ENCODE measurements at places on chromosomes 5 and 9. TPM values are rescaled to one million over a fixed set of nuclear protein-coding genes. Genes with fewer than 3 reads are reported as not detected.

GRCh38 chr5:31641575-31641974 lies 2.6 kb downstream of the PDZD2 start:
- DNase-seq = no peak

GRCh38 chr9:95493402-95493801 lies 23.4 kb downstream of the PTCH1 start:
- no peak for DNase-seq

DNA sequence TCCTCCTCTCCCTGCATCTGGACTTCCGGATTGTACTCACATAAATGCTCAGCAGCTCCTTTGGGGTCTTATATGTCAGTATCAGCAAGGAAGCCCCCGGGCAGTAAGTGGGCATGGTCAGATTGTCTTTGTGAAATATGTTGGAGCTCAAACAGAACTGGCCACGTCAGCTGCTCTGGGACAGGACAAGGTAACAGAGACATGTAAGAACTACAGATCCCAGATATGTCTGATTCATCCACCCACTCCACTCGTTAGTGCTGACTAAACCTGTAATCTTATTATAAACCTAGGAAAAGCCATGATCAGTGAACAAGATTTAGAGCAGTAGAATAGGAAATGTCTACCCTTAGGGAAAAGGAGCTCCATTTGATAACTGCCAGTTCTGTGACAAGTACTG lies 561.8 kb downstream of the CETN3 start:
- DNase-seq = no peak

- no peak for DNase-seq
Measured at GRCh38 chr9:107712390-107712789, 222.8 kb upstream of the KLF4 start.

DNA sequence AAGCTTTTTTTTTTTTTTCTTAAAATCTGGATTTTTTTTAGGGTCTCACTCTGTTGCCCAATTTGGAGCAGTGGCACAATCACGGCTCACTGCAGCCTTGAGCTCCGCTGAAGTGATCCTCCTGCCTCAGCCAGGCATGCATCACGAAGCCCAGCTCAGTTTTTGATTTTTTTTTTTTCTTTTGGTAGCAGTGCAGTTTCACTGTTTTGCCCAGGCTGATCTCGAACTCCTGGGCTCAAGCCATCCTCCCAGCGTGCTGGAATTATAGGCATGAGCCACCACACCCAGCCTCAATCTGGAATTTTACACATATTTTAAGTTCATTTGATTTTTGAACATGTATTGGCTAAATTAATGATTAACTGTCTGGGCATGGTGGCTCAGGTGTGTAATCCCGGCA lies 36.3 kb downstream of the TRIO start:
- DNase-seq = peak; percentile 42

DNA sequence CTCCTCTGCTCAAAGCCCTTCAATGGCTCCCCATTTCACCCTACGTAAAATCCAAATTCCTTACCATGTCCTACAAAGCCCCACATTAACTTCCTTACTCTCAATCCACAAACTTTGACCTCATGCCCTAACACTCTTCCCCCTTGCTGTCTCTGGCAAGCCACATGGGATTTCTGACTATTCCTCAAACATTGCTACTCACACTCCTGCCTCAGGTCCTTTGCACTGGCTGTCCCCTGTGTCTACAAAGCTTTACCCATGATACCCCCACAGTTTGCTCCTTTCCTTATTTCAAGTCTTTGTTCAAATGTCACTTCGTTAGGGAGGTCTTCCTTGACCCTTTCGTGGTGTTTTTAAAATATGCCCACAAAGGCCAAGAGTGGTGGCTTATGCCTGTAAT lies 40.4 kb upstream of the MATR3 start:
- no peak for DNase-seq

Gene PRRT1B
- total RNA-seq = 5.0 TPM

- DNase-seq = peak; percentile 46
Measured at GRCh38 chr5:76457674-76458485, 54.8 kb downstream of the IQGAP2 start.

DNA sequence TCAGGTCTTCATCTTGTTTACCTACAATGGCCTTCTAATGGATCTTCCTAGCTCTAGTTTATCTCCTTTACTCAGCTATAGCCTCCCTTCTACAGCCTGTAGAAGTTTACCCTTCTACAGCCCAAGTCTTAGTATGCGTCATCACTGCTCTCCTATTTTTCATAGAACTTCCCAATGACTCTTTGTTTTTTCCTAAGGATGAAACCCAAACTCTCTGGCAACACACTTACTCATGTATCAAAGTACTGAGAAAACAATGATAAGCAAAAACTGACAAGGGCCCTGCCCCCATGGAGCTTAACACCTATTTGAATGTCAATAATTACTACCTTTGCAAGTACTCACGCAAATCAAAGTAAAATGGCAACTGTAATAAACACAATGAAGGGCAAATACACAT lies 33.7 kb downstream of the LEAP2 start:
- no peak for DNase-seq

Gene PCDHGB6
- total RNA-seq = 2.5 TPM

GRCh38 chr5:122690266-122690665 lies 84.6 kb upstream of the SNX2 start:
- DNase-seq = no peak

GRCh38 chr5:38450627-38451026 lies 105.8 kb downstream of the LIFR start:
- DNase-seq = no peak

- no peak for DNase-seq
Measured at GRCh38 chr5:173841710-173842109, 46.4 kb upstream of the CPEB4 start.

DNA sequence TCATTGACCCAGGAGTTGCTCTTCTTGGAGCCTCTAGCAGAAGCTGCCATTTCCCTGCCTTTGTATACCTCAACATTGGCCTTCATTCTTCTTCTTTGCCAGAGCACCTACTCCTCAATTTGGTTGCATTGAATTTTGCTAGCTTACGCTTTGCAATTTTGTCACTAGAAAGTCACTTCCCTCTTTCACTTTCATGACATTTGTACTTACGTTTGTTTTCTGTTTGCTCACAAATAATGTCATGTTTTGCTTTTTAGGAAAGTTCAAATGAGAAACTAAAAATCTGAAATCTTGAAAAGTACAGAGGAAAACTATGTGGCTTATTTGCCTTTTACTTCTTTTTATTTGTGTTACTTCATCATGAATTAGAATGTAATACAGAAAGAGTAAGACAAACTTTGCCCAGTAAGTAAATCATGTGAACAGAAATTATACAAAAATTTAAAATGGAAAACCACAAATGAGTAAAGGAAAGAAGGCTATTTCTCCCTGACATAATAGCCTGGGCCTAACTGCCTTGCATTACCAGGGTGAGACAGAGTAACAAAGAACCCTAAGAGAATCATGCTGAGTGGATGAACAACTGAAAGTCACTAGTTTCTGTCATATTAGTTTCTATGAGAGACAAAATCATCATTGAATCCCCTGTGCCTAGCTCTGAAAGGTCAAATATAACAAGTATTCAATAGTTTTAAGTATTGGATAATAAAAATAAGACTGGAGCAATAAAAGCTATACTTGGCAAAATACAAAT lies 7.4 kb upstream of the IFNA1 start:
- no peak for DNase-seq

DNA sequence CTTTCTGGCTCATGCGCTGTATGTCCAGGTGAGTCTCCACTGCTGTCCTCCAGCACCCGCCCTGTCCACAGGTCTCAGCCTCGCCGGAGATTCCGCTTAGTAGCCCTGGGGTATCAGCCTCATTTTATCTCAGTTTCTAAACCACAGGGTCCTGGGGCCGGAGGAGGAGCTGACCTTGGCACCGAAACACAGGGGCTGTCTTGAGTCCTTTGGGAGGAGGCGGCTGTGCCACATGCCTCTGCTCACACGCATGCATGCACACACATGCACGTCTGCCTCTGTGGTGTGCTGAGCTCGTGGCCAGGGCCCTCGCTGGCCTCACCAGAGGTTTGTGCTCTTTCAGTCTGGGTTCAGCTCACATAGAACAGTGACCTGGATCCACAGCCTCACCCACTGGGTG lies 23.3 kb downstream of the TRIP13 start:
- DNase-seq = no peak

DNA sequence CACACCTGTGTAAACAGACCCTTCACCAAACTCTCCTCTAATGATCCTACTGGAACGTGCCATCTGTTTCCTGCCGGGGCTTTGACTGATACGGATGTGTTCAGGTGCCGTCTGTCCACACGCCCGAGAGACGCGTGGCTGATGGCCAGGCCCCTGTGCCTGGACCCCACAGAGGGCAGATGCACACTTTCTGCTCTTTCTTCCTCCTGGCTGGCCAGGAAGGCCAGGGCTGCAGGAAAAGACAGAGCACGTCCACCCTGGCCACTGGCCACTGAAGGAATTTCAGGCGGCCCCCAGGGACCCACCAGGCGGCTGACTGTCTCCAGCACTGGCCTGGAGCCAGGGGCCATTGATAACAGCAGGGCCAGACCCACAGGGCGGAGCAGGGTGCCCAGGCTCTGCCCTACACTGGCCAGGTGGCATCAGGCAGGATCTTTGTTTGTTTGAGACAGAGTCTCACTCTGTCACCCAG lies 3.6 kb upstream of the ENG start:
- no peak for DNase-seq

Gene FAM151B
- 2.4 TPM for total RNA-seq

GRCh38 chr5:37867654-37868053 lies 27.8 kb upstream of the GDNF start:
- DNase-seq = no peak

DNA sequence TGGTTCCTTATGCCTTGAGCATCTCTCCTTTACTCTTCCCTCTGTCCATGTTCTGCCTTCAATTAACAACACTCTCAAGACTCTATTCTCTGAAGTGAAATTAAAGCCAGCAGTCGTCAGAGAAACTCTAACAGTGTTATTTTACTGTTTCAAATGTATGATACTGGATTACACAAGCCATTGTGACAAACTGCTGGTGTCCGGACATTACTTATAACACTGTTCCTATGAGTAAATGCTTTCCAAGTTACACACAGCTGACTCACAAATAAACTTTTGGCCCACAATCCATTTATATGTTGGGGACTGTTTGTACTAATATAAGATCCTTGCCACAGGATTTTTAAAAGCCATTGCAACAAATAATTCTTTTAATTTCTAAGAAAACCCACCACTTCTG lies 63.2 kb upstream of the GHR start:
- DNase-seq = no peak
